Cortex of kidney (tissue), 1 donor: ENCODE measurements at places on chromosomes 16 and 17.

- DNase-seq, result no peak
Measured at GRCh38 chr17:50572541-50572940, 12.0 kb downstream of the CACNA1G start.

- DNase-seq, result peak; percentile 69
Measured at GRCh38 chr16:88706229-88706964, at the start of the genes CTU2 and RNF166. Gene CTU2, plus strand, starts transcription at chr16:88706503. Its CDS starts 28 bp downstream, at chr16:88706531. Gene RNF166, minus strand, starts transcription at chr16:88706408. Its CDS starts 83 bp downstream, at chr16:88706325.

DNA sequence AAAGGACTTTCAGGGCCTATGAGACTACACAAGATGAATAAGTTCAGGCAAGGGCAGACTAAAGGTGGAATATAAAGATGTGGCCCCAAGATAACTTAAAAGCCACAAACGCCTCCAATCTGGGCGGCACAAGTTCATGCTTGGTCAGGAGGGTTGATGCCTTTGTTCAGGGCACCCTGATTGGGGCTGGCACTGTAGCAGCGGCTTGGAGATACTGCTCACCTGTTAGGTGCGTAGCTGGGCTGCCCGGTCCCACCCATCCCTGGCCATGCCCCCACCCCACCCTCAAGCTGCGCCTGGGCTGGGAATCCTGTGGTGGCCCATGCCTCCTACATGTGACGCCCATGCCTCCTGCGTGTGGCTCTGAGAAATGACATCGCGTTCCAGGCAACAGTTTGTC, 12.5 kb upstream of the SLC13A2 start:
- no peak for DNase-seq

DNA sequence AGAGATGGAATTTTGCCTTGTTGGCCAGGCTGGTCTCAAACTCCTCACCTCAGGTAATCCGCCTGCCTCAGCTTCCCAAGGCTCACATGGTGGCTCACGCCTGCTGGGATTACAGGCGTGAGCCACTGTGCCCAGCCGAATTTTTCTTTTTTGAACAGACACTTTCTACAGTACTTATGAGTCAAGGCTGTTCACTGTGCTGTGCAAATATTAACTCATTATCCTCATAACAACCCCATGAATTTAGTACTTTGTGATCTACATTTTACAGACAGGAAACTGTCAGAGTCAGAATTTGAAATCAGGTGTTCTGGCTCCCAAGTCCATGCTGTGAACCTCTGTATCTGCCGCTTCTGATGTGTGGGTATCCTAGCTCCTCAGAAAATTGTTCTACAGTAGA, 25.7 kb upstream of the RASL10B start:
- DNase-seq, result no peak
